Left ventricle myocardium inferior (tissue), 1 donor: ENCODE measurements at places on chromosomes 13 and 19. TPM values are rescaled to one million over a fixed set of nuclear protein-coding genes. Genes with fewer than 3 reads are reported as not detected.

- no peak overlapping the region for H3K4me3 ChIP-seq
- no peak overlapping the region for H3K27ac ChIP-seq
- no peaks in the 10 kb centered on the region for H3K36me3 ChIP-seq
- no peaks in the 10 kb centered on the region for H3K4me1 ChIP-seq
- H3K27me3 ChIP-seq: peaks cover 15% of the 10 kb centered on the region
Measured at GRCh38 chr13:27309967-27310598, 39.5 kb downstream of the RASL11A start.

DNA sequence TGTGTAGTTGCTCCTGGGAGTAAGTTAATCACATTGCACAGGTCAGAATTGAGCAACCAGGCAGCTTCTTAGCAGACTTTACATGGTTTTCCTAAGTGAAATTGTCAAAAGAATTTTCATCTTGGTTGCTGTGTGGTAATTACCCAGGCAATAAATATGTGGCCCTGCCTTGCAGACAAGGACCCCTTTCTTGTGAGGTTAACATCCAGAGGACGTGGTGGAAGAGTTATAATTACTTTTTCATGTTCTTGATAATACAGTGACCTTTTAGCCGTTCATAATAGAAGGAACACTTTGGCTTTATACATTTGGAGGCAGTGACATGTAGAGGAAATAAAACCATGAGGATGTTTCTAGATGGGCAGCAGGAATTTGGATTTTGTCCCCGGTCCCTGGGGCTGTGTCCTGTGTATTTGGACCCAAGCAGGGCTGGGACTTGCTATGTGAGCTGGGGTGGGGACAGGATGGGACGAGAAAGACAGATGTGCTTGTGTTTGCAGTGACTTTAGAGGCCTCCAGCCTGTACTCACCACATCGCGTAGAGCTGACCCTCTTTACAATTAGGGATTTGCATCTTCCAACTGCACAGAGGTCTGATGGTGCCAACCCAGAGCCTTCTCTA is 156.2 kb downstream of the STK24 start:
- H3K4me1 ChIP-seq: no peaks in the 10 kb centered on the region
- DNase-seq: no peak
- no peaks in the 10 kb centered on the region for H3K27me3 ChIP-seq
- H3K4me3 ChIP-seq: no peak overlapping the region

DNA sequence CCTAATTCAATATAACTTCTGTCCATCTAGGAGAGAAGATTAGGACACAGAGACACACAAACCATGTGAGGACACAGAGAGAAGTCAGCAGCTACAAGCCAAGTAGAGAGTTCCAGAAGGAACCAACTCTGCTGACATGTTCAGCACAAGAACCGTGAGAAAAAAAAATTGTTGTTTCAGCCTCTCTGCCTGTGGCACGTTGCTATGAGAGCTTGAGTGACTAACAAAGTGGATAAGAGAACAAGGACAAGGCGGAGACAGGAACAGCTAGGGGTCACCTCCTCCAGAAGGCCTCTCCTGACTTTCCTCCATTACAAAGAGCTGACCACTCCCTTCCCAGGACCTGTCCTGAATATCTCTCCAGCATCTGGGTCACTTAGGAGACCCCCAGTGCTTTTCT is 5.6 kb upstream of the SIGLEC12 start:
- no peaks in the 10 kb centered on the region for H3K36me3 ChIP-seq
- no peak for DNase-seq
- H3K4me1 ChIP-seq: no peaks in the 10 kb centered on the region
- no peak overlapping the region for H3K4me3 ChIP-seq
- H3K27me3 ChIP-seq: peaks cover 47% of the 10 kb centered on the region

DNA sequence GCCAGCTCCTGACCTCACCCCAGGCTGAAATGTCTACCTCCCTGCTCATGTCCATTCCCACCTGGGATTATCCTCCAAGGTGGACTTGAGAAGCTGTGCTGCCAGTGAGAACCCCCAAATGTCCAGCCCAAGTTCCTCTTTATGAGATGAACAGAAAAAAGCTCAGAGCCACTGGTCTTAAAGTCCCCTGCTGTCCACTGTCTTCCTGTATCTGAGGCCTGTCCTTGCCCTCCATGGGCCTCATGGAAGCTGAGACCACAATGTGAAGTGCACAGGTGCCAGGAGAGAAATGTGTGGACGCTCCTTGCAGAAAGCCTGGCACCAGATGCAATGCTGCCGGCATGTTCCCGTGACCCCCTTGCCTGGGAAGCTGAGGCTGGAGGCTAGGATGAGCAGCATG is 3.3 kb upstream of the AMER2 start:
- H3K4me1 ChIP-seq: peaks cover 16% of the 10 kb centered on the region
- H3K27ac ChIP-seq: no peak overlapping the region
- DNase-seq: no peak
- H3K4me3 ChIP-seq: no peak overlapping the region
- H3K36me3 ChIP-seq: no peaks in the 10 kb centered on the region

GRCh38 chr19:18301718-18302111 is 20.3 kb upstream of the JUND start:
- no peak overlapping the region for H3K4me3 ChIP-seq
- DNase-seq: no peak
- no peaks in the 10 kb centered on the region for H3K36me3 ChIP-seq
- H3K4me1 ChIP-seq: peaks cover 64% of the 10 kb centered on the region
- no peaks in the 10 kb centered on the region for H3K27me3 ChIP-seq

DNA sequence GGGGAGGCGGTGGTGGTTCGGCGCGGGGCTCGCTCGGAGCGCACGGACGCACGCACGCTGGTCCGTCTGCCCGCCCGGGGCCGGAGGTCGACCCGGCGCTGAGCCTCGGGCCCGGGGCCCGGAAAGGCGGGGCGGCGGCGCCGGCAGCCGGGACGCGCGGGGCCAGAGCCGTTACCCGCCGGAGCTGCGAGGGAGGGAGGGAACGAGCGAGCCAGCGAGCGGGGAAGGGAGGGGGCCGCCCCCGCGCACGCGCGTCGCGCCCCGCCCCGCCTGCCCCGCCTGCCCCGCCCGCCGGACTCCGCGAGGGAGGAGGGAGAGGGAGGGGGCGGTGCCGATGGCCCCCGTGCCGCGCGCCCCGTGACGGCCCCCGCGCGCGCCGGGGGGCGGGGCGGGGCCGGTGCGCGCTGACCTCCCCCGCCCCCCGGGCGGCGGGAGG is 15.0 kb downstream of the CIC start:
- H3K27me3 ChIP-seq: no peaks in the 10 kb centered on the region
- H3K4me3 ChIP-seq: peak overlapping the region; percentile 74
- H3K36me3 ChIP-seq: peaks cover 24% of the 10 kb centered on the region
- peak overlapping the region; percentile 98 for H3K27ac ChIP-seq

- peaks cover 36% of the 10 kb centered on the region for H3K4me1 ChIP-seq
- no peak for DNase-seq
- H3K4me3 ChIP-seq: no peak overlapping the region
- H3K27ac ChIP-seq: no peak overlapping the region
- H3K27me3 ChIP-seq: no peaks in the 10 kb centered on the region
Measured at GRCh38 chr13:74017301-74018061, 116.7 kb downstream of the KLF12 start.

GRCh38 chr19:29845574-29846176 is 33.9 kb downstream of the CCNE1 start:
- H3K4me1 ChIP-seq: peaks cover 33% of the 10 kb centered on the region
- H3K27me3 ChIP-seq: peaks cover 8% of the 10 kb centered on the region
- H3K27ac ChIP-seq: peak overlapping the region; percentile 77
- peak overlapping the region; percentile 75 for H3K4me3 ChIP-seq
- no peaks in the 10 kb centered on the region for H3K36me3 ChIP-seq
- DNase-seq: no peak

DNA sequence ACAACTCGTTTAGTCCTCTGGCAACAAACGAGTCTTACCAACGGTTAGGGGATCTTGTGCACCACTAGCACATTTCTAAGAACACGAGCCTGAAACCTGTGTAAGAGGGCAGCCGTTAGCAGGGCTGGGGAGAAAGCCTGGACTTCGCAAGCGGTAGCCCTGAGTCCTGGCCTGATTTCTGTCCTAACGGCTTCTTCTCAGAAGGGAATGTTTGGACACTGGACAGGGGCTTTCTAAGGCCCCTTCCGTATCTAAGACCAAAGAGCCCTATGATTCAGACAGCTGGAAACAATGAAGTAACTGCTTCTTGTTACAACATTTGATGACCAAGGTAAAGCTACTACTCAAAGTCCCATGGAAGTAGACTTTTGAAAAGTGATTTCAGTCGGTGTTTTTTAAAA is 2.2 kb downstream of the ANKRD10 start:
- H3K27me3 ChIP-seq: no peaks in the 10 kb centered on the region
- DNase-seq: no peak
- peaks cover 87% of the 10 kb centered on the region for H3K4me1 ChIP-seq
- H3K36me3 ChIP-seq: peaks cover 14% of the 10 kb centered on the region

DNA sequence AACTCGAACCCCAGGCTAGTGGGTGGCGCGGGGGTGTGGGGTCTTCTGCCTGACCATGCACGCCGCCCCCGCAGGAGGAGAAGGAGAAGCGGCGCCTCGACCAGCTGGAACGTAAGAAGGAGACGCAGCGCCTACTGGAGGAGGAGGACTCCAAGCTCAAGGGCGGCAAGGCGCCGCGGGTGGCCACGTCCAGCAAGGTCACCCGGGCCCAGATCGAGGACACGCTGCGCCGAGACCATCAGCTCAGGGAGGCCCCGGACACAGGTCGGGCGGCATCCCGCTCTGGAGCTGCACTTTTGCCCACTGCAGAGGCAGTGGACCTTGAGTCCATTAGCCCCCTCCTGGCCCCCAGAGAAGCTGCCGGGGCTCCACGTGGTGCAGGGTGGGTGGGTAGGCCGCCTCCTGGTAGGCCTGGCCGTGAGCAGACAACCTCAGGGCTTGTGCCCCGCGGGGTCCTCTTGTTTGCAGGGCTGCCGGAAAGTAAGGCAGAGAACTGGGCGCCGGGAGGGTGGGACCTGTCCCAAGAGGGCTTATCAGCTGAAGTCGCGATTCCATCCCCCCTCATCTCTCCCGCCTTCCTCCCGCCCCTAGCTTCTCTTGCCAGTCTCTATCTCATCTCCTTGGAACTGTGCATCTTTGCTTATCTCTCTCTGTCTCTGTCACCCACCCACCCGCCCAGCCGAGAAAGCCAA is 9.9 kb downstream of the CCDC124 start:
- H3K4me1 ChIP-seq: peaks cover 7% of the 10 kb centered on the region
- DNase-seq: no peak
- no peak overlapping the region for H3K4me3 ChIP-seq
- no peaks in the 10 kb centered on the region for H3K27me3 ChIP-seq

- H3K36me3 ChIP-seq: no peaks in the 10 kb centered on the region
- peaks cover 95% of the 10 kb centered on the region for H3K27me3 ChIP-seq
- peaks cover 8% of the 10 kb centered on the region for H3K4me1 ChIP-seq
- H3K27ac ChIP-seq: no peak within 1 kb of the TSS
- DNase-seq: no peak
Measured at GRCh38 chr19:15508035-15508710, at the start of gene CYP4F22. Gene CYP4F22, plus strand, starts transcription at chr19:15508525. Its CDS starts 16,812 bp downstream, at chr19:15525337.

GRCh38 chr13:36820222-36820621 is 1.2 kb downstream of the RFXAP start:
- H3K4me3 ChIP-seq: peak overlapping the region; percentile 93
- no peak overlapping the region for H3K27ac ChIP-seq
- no peak for DNase-seq
- peaks cover 54% of the 10 kb centered on the region for H3K4me1 ChIP-seq
- H3K36me3 ChIP-seq: no peaks in the 10 kb centered on the region

DNA sequence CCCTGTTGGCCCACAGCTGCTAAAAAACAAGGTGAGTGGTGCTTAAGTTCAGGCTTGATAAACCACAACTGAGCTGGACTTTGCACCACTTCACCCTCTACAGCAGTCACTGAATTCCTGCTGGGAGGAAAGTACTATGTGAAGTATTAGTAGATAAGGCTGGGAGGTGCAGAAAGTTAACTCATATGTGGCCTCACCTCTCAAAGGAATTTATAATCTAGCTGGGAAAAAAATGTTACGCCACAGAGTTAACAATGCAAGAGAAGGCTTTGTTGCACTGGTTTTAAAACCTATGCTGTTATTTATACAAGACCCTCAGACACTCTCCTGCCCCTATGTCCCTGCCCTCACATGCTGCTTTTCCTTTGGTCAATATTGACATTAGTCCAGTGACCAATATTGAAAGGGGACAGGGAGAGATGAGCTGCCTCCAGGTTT is 60.9 kb downstream of the LIG4 start:
- H3K4me1 ChIP-seq: no peaks in the 10 kb centered on the region
- H3K27ac ChIP-seq: no peak overlapping the region
- peaks cover 33% of the 10 kb centered on the region for H3K27me3 ChIP-seq
- no peak overlapping the region for H3K4me3 ChIP-seq
- no peaks in the 10 kb centered on the region for H3K36me3 ChIP-seq
- no peak for DNase-seq

GRCh38 chr19:48934837-48935236 is 1.3 kb downstream of the DHDH start:
- no peak overlapping the region for H3K4me3 ChIP-seq
- H3K27me3 ChIP-seq: no peaks in the 10 kb centered on the region
- H3K4me1 ChIP-seq: peaks cover 16% of the 10 kb centered on the region
- H3K36me3 ChIP-seq: no peaks in the 10 kb centered on the region
- no peak for DNase-seq

- H3K27me3 ChIP-seq: no peaks in the 10 kb centered on the region
- H3K36me3 ChIP-seq: no peaks in the 10 kb centered on the region
- H3K4me3 ChIP-seq: no peak overlapping the region
- H3K4me1 ChIP-seq: peaks cover 57% of the 10 kb centered on the region
- no peak for DNase-seq
Measured at GRCh38 chr13:110124201-110124940, 182.6 kb downstream of the COL4A1 start.

- H3K4me3 ChIP-seq: no peak overlapping the region
- no peak for DNase-seq
- no peaks in the 10 kb centered on the region for H3K27me3 ChIP-seq
- H3K36me3 ChIP-seq: no peaks in the 10 kb centered on the region
- H3K4me1 ChIP-seq: no peaks in the 10 kb centered on the region
Measured at GRCh38 chr13:103243495-103243894, 177.3 kb upstream of the SLC10A2 start.

DNA sequence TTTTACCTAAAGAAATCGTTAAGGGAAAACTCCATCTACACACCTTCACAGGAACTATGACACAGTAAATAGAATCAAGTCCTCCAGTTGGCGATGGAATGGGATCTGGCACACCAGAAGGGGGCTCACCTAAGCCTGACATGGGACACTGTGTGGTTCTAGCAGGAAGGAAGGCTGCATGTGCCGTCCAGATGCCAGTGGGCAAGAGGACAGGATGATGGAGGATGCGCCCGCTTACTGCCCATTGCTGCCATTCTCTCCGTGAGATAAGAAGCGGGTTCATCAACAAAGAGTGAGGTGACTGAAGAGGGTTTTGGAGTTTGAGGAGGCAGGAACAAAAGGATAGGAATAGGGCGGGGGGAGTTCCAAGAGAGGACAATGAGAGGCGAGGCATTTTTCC is 2.9 kb upstream of the CYP2F1 start:
- no peak overlapping the region for H3K27ac ChIP-seq
- no peak overlapping the region for H3K4me3 ChIP-seq
- peaks cover 43% of the 10 kb centered on the region for H3K27me3 ChIP-seq
- H3K36me3 ChIP-seq: no peaks in the 10 kb centered on the region
- DNase-seq: no peak

Gene CABP5
- not detected for total RNA-seq

Gene COX7A1
- 2,839 TPM for total RNA-seq

Gene STOML3
- total RNA-seq: not detected

Gene ATP1A3
- 375 TPM for total RNA-seq

Gene ZNF701
- total RNA-seq: 18.4 TPM

Gene IFNL1
- not detected for total RNA-seq

Gene ZNF600
- 2.9 TPM for total RNA-seq

Gene CPB2
- not detected for total RNA-seq

Gene PSG4
- not detected for total RNA-seq
